ENCODE measurements at places on chromosomes 12 and 14.

DNA sequence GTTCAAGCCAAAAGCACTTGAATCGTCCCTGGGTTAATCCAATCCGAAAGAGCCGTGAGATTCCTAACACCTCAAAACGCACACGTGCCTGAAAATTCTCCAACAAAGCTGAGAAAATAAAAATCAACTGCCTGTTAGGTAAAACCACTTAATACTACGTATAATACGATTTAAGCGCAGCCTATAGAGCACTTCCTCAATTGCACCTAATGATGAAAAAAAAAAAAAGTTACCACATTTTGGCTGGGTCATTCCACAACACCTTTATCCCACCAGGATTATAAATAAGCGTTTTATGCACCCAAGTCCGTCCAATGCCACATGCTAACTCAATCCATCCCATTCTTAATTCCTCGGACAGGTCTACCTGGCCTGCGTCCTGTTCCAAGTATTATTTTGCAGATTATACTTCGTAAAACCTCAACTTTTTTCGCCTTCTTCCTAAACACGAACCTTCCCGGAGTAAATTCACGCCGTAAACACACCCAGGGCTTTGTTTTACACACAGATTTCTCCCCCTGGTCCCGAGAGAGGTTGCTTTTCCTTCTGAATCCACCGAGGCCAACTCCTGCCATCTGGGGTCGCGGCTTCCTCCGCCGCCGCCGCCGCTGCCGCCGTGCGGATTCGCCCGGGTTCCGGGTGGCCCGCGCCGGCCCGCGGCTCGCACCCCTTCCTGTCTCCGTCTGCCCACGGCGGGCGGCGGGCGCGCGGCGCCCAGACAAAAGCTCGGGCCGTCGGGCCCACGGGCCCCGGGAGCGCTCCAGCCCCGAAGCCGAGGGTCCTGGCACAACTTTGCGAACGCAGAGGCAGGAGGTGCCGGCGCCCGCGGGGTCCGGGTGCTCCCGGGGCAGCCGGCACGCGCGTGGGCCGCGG lies 66.2 kb downstream of the RNF34 start:
- peak; percentile 5 for DNase-seq

DNA sequence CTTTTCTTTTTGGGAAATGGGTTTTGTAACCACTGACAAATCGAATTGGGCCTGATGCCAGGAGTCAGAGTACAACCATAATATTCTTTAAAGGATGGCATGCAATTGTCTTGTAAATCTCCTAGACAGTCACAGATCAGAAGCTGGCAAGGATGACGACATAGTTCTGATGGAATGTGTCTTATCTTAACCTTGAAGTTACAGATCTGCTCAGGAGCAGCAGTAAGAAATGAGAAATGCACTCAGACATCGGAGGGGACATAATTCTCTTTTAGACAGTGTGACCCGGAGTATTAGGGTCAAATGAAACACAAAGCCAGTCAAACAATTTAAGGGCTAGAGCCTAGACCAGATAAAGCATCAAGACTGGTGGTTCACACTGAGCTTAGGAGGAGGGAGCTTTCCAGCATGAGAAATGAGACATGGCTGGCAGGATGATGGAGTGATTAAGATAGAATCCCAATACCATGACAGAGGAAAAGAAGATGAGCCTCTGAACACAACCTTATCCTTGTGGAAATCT lies 17.5 kb downstream of the CBX5 start:
- no peak for DNase-seq

DNA sequence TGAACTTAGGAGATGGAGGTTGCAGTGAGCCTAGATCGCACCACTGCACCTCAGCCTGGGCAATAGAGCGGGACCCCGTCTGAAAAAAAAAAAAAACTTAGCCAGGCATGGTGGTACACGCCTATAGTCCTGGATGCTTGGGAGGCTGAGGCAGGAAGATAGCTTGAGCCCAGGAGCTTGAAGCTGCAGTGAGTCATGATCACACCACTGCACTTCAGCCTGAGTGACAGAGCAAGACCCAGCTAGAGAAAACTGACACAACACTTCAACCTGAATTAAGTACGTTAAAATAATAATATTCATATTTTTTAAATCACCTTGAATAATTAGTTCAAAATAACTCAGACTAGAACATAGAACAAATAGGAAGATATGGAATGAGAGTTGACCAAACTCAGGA lies 5.7 kb upstream of the CATSPERB start:
- DNase-seq: no peak

GRCh38 chr12:5966486-5967095 lies 21.5 kb upstream of the ANO2 start:
- no peak for DNase-seq

- no peak for DNase-seq
Observed at GRCh38 chr14:74216671-74217070, 22.6 kb upstream of the VSX2 start.

DNA sequence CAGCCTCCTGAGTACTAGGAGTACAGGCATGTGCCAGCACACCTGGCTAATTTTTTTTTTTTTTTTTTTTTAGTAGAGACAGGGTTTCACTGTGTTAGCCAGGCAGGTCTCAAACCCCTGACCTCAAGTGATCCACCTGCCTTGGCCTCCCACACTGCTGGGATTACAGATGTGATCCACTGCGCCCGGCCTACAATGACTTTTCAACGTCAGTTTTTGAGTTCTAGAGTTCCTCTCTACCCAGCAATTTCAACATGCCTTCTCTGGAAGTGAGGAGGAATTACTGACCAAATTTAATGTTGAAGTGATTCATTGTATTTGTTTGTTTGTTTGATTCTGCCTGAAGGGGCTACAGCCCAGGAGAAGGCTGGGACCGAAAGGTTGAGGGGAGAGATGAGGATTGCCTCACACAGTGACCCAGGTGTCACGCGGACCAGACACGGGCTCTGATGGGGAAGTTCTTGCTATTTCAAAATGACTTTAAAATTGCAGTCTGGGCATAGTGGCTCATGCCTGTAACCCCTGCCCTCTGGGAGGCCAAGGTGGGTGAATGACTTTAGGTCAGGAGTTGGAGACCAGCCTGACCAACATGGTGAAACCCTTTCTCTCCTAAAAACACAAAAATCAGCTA lies 8.6 kb upstream of the DENR start:
- DNase-seq: no peak

- DNase-seq: peak; percentile 34
Observed at GRCh38 chr12:55930771-55931316, at the start of gene DGKA. DGKA (plus strand) TSS chr12:55931162; CDS start chr12:55936504, 5,342 bp downstream.

GRCh38 chr14:60184905-60185555 lies 19.8 kb upstream of the DHRS7 start:
- no peak for DNase-seq

- no peak for DNase-seq
Observed at GRCh38 chr14:104103061-104103445, 17.6 kb downstream of the ASPG start.
